ENCODE measurements at places on chromosomes 3 and 15.

DNA sequence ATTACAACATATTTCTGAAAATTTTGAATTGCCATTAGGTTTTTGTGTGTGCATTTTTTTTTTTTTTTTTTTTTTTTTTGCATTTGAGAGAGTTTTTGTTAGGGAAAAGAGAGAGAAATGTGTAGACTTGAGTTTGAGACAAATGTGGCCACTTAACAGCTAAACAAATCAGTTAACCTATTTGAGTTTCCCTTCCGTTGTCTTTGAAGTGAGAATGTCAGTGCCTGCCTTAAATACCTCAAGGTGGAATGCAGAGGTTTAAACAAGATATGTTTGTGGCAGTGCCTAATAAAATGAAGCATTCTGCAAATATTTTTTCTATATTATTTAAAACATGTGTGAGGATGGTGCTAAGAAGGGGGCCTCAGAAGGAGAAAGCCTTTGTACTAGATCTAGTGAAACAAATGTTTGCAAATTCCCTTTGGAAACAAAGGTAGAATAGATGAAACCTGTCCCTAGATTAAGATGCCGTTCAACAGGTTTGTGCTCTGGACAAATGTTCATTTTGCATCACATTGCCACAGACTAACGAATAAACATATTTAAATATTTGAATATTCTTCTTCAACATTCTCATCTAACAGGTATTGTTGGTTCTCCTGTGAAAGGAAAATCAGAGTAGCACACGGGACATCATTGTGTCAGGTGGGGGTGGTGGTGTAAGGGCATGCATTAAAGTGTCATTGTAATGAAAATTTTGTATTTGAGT lies 80.7 kb downstream of the SATB1 start:
- DNase-seq = no peak

DNA sequence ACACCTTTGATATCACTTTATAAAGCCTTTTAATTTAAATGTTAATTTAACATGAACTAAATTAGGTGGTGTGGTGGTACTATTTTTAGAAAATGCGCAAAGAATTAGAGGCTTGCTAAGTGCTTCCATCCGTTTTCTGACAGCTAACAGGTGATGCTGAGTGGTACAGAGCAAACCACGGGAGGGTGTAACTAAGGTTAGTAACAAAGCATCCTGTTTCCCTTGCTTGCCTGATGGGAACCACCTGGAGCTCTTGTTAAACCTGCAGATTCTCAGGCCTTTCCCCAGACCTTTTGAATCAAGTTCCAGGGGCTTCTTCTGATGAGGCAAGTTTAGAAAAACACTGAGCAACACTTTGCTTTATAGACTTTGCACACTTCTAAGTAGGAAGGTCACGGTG lies 101.0 kb downstream of the ATG7 start:
- no peak for DNase-seq

GRCh38 chr3:14863333-14864100 lies 44.8 kb downstream of the FGD5 start:
- DNase-seq = no peak

GRCh38 chr15:51780636-51781035 lies 29.2 kb downstream of the TMOD2 start:
- DNase-seq = no peak

Data from GM13977 (cell line).